ENCODE measurements at places on chromosomes 2 and 18.
A peak's percentile ranks its signal among the peaks of the same experiment; 100 is the strongest.

- no peak for DNase-seq
Measured at GRCh38 chr2:133841900-133842299, 273.6 kb upstream of the NCKAP5 start.

- no peak for DNase-seq
Measured at GRCh38 chr2:215883799-215884198, 129.6 kb downstream of the MREG start.

- DNase-seq: no peak
Measured at GRCh38 chr2:239600001-239600593, 199.3 kb upstream of the HDAC4 start.

GRCh38 chr18:37935086-37935485 is 369.5 kb upstream of the CELF4 start:
- DNase-seq: no peak

DNA sequence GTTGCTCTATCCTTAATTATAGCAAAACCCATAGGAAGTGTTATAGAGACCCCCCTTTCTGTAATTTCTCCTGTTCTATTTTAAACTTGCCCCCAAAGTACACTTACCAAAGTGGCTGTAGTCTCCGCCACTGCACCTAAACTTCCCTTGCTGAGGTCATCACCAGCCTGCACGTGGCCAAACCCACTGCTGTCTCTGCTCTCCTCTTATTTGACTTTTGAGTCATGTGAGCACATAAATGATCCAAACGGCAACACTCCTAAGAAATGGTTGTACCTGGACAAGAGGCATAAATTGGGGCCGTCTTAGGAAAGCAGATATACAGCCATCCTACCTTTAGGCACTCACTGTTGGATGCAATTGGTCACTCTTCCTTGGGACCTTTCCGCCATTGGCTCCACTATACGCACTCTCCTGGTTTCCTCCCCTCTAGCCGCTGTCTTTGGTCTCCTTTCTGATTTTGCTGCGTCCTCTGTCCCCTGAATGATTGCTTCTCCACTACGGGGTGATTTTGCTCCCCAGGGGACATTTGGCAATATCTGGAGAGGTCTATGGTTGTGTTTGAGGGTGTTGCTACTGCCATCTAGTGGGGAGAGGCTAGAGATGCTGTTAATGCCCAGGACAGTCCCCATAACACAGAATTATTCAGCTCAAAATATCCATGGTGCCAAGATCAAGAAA is 19.2 kb upstream of the IL36G start:
- DNase-seq: peak; percentile 20

- no peak for DNase-seq
Measured at GRCh38 chr2:206488623-206489022, 45.3 kb downstream of the ADAM23 start.

DNA sequence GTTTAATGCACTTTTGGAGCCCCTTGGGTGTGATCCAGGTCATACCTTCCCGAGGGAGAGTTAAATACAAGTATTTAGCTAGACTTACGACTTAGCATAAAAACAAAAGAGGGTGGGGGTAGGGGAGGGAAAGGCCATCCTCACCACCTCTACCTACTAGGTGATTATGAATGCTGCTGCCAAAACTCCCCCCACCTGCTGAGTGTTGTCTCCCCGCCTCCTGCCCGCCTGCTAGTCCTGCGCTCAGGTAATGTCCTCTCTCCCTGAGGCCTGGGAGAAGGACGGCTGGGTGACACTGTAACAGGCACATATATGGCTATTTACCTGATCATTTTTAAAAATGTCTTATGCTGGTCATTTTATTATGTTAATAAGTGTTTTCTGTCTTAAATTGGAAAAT is 3.0 kb upstream of the NCKAP5 start:
- DNase-seq: no peak

GRCh38 chr18:31710826-31711225 is 26.4 kb upstream of the B4GALT6 start:
- DNase-seq: no peak

- DNase-seq: no peak
Measured at GRCh38 chr2:77778917-77779316, 256.7 kb upstream of the LRRTM4 start.

DNA sequence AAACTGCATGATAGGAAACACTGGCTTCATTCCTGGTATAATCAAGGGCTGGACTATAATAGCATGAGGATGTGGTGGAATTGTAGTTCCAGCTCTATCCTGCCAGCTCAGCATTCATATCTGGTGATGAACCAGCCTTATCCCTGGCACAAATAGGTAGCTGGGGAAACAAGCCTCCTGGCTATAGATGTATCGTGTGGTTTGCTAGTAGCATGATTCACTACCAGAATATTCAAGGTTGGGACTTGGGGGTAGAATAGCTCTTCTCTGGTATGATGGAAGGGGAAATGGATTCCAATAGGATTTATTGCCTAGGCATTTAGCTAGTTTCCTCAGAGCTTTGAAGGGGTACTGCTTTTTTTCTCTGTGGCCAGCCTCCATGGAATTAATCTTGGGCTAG is 532.8 kb downstream of the FBXO15 start:
- no peak for DNase-seq

GRCh38 chr18:25305584-25305983 is 46.4 kb downstream of the ZNF521 start:
- DNase-seq: no peak

- DNase-seq: no peak
Measured at GRCh38 chr2:232486558-232487384, 863 bp downstream of the ECEL1 start.

DNA sequence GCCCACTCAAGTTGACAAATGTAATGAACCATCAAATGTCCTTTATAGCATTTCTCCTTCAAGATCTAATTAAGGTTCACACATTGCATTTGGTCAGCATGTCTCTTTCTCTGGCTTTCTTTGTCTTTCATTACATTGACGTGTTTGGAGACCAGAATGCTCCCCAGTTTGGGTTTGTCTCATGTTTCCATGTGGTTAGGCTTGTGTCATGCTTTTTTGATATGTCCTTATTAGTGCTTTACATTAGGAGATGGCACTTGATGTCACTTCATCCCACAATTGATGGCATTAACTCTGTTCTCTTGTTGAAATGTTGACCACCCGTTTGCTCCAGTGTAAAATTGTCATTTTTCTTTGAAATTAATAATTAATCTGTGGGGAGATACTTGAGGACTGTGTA is 165.8 kb downstream of the AKAIN1 start:
- DNase-seq: no peak

DNA sequence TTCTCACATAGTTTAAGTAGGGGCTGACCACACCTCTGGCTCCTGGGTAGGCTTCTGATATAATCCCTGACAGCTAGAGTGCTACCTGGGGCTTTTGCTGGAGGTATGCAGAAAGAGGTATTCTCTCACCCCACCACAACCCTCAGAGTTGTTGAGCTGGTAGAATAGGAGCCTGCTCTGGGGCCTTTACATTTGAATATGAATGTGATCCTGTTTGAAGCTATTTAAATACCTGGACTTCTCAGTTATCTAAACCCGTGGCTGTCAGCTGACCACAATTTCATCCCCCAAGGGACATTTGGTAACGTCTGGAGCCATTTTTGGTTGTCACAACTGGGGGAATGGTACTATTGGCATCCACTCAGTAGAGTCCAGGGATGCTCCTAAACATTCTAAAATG is 669.1 kb downstream of the SATB2 start:
- no peak for DNase-seq

DNA sequence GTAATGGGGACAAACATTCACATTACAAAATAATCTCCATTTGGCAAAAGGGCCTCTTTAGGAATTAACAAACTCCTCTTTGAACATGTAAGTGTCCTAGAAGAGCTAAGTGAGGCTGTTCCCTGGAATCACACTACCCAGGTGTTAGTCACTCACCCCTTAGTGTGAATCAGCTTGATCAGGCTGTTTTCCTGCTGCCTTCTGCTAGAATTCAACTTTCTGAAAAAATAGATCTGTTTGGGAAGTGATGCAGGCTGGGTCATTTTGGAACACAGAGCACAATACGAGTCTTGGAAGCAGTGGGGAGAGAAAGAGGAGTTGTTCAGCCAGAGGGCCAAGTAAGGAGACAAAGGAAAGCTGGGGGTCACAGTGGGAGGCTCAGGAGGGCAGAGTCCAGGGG is 40.0 kb downstream of the TTC32 start:
- DNase-seq: no peak

- DNase-seq: no peak
Measured at GRCh38 chr2:149991576-149991975, 404.0 kb upstream of the MMADHC start.

- no peak for DNase-seq
Measured at GRCh38 chr2:99380376-99381010, 43.3 kb downstream of the EIF5B start.

DNA sequence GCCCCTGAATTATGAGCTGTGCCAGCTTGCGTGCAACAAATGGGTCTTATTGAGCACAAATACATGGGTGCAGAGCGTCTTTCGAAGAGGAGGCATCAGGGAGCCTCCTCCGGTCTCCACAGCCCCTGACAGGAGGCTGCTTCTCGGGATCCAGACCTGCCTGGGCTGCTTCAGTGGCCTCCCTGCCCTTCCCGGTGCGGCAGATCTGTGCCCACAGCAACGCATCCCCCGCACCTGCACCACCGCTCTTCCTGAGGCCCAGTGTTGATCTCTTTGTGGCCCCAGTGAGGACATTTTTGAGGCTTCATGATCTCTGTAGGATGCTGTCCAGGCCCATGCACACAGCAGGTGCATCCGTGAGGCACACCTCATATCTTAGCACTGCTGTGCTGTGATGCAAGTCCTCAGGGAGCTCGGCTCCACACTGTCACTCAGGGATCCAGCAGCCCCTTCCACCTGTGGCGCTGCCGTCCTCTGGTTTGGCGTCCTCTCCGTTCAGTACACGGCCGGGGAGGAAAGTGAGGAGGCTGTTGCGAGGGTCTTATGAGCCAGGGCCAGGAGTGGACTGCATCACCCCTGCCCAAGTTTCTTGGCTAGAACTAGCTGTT is 17.4 kb downstream of the RTP5 start:
- DNase-seq: no peak

DNA sequence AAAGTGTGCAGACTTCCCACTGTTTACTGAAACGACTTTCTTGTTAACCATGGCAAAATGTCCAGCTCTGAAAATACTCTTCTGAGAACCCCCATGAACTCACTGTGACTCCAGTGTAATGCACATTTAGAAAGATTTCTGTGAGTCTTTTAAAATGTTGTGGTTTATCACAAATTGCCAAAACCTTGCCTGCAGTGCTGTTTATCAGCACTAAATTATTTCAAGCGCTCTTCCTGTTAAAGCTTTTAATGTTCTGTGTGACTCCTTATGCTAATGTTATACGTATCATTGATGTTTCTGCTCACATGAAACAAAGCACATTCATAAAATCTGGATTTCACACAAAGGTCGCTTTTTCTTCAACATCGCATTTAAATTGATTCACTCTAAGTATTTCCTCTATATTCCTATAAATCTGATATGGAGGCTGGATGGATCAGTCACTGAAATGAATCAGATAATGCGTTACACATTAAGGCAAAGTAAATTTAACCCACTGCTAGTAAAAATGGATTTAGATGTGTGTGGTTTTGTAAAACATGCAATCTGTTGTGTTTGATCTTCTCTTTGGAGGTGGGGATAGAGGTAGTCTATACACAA is 521.2 kb downstream of the NYAP2 start:
- DNase-seq: no peak

GRCh38 chr2:19209575-19210341 is 148.7 kb downstream of the OSR1 start:
- DNase-seq: no peak

GRCh38 chr2:38552259-38552658 is 50.5 kb downstream of the HNRNPLL start:
- no peak for DNase-seq

- DNase-seq: no peak
Measured at GRCh38 chr2:160993654-160994061, 166.6 kb upstream of the TANK start.

GRCh38 chr2:231644426-231644825 is 51.8 kb downstream of the TEX44 start:
- no peak for DNase-seq

- DNase-seq: no peak
Measured at GRCh38 chr2:11810237-11810977, 64.0 kb downstream of the LPIN1 start.

GRCh38 chr18:26304511-26304910 is 78.3 kb downstream of the TAF4B start:
- no peak for DNase-seq

- no peak for DNase-seq
Measured at GRCh38 chr2:120293096-120294007, 40.7 kb downstream of the RALB start.

DNA sequence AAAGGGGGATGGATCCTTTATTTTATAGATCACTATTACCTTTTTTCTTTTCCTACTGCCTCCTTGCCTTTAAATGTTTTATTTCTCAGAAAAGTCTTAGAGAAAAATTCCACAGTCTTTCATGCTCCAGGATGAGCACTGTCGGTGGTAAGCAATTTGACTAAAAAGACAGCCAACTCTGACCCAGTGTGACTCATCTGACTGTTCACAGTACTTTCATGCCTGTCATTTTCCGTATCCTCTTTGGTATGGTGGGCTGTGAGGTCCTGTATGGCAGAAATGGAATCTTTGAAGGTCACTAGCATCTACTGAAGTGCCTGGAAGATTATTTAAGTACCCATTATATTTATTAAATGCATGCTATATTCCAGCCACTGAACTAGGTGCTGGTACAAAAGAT is 2.1 kb upstream of the RFTN2 start:
- DNase-seq: no peak

- no peak for DNase-seq
Measured at GRCh38 chr2:238936162-238937052, 88.5 kb downstream of the TWIST2 start.

DNA sequence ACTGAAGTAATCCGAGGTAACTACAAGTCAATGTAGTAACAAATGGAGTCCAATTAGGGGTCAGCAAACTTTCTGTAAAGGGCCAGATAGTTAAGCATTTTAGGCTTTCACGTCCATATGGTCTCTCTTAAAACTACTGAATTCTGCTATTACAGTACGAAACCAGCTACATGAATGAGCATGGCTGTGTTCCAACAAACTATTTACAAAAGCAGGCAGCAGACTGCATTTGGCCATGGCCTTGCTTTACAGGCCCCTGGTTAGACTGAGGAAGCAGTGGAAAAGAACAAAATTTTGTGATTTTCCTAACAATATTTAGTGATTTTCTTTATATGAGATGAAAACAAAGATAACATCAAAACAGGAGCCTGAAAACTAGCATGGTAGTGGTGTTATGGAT is 64.0 kb downstream of the RTN4 start:
- DNase-seq: no peak

GRCh38 chr2:1865716-1866234 is 121.5 kb upstream of the PXDN start:
- DNase-seq: no peak

GRCh38 chr2:230778350-230779063 is 65.9 kb downstream of the CAB39 start:
- DNase-seq: no peak

DNA sequence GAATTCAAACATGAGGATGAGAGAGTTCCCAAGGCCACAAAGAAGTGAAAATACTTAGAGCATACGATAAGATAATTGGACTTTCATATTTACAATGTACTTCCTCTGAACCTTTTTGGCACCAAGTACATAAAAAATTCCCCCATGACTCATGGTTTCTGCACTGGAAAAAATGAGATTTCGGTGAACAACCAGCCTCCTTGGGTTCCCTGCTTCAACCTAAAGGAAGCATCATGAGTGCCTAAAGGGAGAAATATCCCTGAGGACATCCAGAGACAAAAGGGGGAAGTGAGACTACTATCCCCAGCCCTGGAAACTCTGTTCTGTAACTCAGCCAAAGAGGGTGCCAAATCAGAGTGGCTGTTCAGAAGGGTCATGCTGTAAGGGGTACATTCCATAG is 562.7 kb upstream of the SLC39A10 start:
- DNase-seq: peak; percentile 1

All from stimulated activated naive B cell treated with anti-CD40 and anti-IgM and Interleukin-4, amounts not matched to agents 10 μg/mL and 1 μg/mL and 100 μg/mL, for 72 hours (primary cell).